ENCODE measurements at places on chromosomes 5 and 9. TPM values are rescaled to one million over a fixed set of nuclear protein-coding genes. Genes with fewer than 3 reads are reported as not detected.

ANKRD31 gene
- 0.94 TPM for total RNA-seq

BAAT gene
- 0.31 TPM for total RNA-seq

SHISAL2B gene
- not detected for total RNA-seq

PCDHGA4 gene
- 21.6 TPM for total RNA-seq

BRINP1 gene
- 69.2 TPM for total RNA-seq

AQP7 gene
- not detected for total RNA-seq

PDE6A gene
- not detected for total RNA-seq

WDR31 gene
- total RNA-seq, result 2.8 TPM

ANAPC2 gene
- 39.1 TPM for total RNA-seq

ARL10 gene
- total RNA-seq, result 108 TPM

TENT4A gene
- 42.9 TPM for total RNA-seq

QSOX2 gene
- total RNA-seq, result 13.8 TPM

WDR38 gene
- not detected for total RNA-seq

FOXD1 gene
- total RNA-seq, result 0.31 TPM

FRRS1L gene
- 85.4 TPM for total RNA-seq

KCNN2 gene
- total RNA-seq, result 19.1 TPM

Data from parietal lobe (tissue), 2 donors.